D341Med (cell line): ENCODE measurements at places on chromosomes 13 and 19.

- peak; percentile 79 for DNase-seq
Observed at GRCh38 chr19:48745208-48745995, 1.3 kb downstream of the IZUMO1 start.

DNA sequence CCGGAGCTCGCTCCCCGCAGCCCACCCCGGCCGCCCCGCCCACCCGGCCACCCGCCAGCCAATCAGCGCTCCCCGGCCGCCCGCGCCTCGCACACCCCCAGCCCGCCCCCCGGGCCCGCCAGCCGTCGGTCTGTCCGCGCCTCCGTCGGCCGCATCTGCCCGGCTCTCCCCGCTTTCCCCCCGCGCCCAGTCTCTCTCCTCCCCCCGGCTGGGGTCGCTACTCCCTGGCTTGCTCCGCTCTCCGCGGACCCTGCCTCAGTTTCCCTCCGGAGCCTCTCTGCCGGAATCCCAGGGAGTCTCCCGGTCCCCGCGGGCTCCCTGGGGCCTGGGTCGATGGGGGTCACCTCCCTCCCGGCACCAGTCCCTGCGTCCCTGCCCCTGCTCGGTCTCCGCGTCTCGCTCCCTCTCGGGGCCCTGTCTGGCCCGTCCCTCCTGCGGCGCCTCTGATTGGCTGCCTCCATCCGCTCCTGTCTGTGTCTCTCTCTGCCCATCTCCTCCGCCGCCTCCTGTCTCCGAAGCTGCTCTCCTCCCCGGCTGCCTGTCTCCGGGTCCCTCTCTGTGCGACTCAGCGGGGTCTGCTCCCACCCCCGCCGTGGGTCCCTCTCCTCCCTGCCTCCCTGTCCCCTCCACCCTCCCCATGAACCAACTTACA is 484 bp downstream of the IL11 start:
- peak; percentile 87 for DNase-seq

- DNase-seq = no peak
Observed at GRCh38 chr13:99257291-99257690, 888 bp downstream of the GPR18 start.

DNA sequence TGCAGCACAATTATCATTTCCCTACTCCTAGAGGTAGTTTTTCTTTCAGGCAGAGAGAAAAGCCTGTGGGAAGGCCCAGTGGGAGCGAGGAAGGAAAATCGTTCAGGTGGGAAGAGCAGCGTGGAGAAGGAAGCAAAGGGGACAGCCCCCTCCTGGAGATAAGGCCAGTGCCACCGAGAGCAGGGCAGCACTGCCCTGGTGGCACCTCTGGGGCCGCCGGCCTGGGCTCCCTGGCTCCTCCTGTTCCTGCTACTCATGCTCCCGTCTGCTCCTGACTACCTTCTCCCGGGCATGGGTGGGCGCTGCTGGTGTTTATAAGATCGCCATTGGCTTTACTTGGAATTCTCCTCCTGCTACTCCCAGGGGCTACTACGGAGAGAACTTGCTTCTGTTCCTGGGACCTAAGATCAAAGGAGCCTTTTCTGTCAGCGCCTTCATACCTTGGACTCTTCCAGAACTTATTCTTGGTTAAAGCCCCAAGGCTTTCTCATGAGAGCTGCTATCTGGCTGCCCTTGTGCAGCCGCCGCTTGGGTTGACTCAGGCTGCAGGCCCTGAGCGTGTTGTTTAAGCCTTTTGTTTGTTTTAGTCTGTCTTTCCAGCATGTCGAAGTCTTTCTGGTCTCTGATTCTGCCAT is 3.7 kb upstream of the FLT1 start:
- DNase-seq = no peak

DNA sequence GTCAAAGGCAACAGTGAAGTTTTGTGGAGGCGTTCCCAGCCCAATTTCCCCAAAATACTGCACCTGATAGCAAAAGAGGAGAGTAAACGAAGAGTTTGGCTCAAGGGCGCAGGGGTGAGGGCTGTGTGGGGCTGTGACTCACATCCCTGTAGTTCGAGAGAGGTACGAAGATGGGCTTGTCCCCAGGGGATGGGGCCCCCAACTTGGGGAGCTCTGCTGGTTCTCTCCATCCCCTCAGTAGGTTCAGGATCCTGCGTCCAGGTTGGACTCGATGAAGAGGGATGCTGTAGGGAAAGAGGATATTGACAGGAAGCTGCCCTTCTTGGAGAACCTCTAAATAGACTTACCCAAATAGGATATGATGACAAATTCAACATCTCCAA is 3.4 kb downstream of the NAPSA start:
- no peak for DNase-seq

GRCh38 chr19:29530540-29531457 is 5.0 kb downstream of the VSTM2B start:
- DNase-seq = no peak

DNA sequence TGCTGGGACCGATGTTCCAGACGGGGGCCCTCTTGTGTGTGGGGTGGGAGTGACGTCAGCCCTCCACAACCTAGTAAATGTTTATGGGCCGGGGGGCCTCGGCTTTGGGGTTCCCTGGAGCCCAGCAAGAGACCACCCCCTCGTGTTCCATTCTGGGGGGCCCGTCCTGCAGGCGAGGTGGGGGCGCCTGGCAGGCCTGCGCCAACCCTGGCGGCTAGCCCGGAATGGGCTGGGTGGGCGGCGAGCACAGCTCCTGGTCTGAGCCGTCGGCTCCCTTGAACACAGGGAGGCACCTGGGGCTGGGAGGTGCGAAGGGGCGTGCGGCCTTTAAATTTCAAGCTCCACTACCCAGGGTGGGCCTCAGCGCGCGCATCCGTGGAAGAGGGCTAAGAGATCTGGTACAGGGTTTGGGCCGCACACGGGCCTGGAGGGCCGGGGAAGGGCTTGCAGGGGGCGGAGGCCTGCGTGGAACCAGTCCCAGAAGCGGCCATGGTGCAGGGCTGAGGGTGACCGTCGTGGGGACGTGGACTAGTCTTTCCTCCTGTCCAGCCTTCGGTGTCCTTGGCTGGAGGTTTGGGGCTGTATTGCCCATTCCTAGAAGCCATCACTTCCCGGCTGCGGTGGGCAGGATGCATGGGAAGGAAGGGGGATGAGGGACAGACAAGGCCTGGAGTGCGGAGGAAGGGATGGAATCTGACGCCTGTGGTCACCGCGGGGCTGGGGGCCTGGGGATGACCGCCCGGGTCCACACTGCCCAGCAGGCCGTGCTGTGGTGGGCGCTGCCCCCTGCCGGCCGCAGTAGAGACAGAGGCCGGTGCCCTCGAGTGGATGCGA is 11.4 kb downstream of the NDUFA11 start:
- peak; percentile 81 for DNase-seq

- no peak for DNase-seq
Observed at GRCh38 chr13:23637829-23638228, 67.6 kb downstream of the TNFRSF19 start.

GRCh38 chr13:44293374-44293773 is 80.2 kb upstream of the SERP2 start:
- no peak for DNase-seq
